GM19239 (cell line): ENCODE measurements at places on chromosomes 6 and 20.

DNA sequence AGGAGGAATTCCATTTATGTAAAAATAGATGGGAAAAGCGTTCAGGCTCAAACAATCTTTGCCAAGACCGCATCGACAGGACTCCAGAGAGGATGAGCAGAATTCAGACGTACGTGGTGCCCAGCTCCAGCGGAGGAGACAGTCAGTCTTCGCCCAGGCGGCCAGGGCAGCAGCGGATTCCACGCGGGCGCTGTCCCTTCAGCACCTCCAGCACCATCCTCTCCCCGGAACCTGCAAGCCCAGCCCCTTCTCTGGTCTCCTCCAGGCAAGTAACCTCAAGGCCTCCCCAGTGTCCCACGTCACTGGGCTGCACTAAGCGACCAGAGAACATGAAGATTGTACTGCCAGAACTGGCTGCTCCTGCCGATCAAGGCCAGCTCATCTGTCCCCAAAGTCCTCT is 2.8 kb upstream of the KCNQ2 start:
- DNase-seq = no peak

DNA sequence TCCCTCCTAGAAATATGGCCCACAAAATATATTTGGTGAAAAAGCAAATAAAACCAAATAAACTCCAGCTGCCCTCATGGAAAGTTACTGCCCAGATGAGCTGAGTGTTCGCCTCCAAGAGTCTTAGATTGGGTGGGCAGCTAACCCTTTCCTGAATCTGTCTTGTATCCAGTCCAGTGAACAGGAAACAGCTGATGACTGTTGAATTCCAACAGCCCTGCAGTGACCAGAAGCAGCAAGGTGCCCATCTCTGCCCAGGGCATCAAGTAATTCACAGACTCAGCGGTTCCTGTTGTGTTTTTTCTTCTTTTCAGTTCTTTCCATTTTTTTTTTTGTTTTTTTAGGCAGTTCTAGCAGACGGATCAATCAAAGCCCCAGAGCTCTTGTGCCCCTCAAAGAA is 199.2 kb downstream of the UBE3D start:
- DNase-seq = no peak

- DNase-seq = no peak
Observed at GRCh38 chr20:47784599-47785310, 526 bp downstream of the SULF2 start.

- no peak for DNase-seq
Observed at GRCh38 chr20:62766071-62766450, 30.2 kb upstream of the MRGBP start.

DNA sequence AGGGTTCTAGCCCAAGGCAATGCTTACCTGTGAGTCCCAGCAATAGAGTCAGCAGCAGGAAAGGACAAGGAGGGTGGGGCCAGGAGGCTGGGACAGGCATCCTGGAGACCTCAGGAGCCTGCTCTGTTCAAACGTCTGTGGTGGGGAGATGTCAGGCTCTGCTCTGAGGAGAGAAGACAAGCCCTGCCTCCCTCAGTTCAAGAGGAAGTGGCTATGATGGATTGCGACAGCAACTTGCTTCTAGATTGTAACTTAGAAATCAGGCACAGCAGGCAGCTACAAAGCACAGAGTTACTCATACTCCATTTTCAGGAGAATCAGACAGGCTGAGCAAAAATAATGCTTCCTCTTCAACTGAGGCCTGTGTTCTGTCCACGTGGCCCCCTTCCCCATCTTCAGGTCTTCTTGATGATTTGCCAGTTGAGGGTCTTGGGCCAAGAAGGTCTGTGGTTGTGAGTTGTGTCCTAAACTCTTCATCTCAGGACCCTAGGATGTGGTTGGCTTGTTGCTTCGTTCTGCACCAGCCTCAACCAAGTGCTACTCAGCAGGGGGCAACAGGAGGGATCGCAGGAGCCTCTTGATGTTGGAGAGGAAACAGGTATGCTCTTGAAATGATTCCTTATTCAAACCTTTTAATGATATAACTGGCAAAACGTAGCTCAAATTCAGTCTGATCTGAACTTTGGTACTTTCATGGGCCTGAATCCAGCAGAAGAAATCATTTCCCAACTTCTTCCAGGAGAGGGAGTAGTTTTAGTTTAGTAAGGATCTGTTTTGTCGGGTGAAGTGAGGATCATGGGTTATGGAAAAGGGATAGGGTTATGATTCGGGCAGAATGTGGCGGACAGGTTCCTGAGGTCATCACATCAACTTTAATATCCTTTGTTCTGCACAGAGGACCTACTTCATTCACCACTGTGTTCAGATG is 31.0 kb downstream of the SIRPB1 start:
- no peak for DNase-seq
